ENCODE measurements at places on chromosomes 7 and 10.

- no peak for DNase-seq
These were observed 18.5 kb upstream of the MRC1 start for GRCh38 chr10:17790651-17791050.

- DNase-seq, result no peak
These were observed 71.3 kb downstream of the CDHR3 start for GRCh38 chr7:106034383-106034782.

GRCh38 chr7:106116161-106116704, 4.1 kb upstream of the SYPL1 start:
- no peak for DNase-seq

DNA sequence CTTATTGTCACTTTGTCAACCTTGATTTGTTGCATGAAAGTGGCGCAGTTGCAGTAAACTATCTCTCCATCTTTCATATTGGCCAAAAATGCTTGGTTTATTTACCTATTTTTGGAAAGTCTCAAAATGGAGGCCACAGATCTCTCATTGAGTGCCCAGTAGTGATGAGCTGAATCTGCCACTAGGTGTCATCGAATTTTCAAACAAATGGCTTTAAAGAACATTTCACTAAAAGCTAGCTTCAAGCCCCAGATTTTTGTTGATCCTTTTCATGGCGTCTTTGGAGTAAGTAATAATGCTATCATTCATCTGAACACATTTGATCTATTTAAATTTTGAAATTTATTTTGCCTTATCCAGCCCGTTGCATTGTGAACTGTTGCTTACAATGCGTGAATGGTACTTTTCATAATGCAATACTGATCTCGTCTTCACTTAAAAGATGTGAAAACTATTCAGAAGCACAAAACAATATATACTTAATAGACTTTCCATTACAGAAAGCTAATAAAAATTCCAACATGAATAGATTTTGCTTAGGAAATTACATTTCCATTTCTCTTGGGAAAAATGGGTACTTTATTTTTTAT, 236.2 kb downstream of the DNAJB9 start:
- peak; percentile 20 for DNase-seq

GRCh38 chr10:117503244-117504205, 39.0 kb upstream of the EMX2 start:
- no peak for DNase-seq

- peak; percentile 70 for DNase-seq
These were observed 40.2 kb upstream of the PROSER2 start for GRCh38 chr10:11782793-11783557.

GRCh38 chr7:98136423-98136822, 29.8 kb downstream of the LMTK2 start:
- DNase-seq, result no peak

- DNase-seq, result peak; percentile 85
These were observed 243.6 kb downstream of the BICC1 start for GRCh38 chr10:58756130-58756719.

- DNase-seq, result peak; percentile 45
These were observed 636.7 kb upstream of the SEMA3D start for GRCh38 chr7:85823396-85824080.

GRCh38 chr7:136845899-136846465, 22.5 kb upstream of the CHRM2 start:
- peak; percentile 68 for DNase-seq

DNA sequence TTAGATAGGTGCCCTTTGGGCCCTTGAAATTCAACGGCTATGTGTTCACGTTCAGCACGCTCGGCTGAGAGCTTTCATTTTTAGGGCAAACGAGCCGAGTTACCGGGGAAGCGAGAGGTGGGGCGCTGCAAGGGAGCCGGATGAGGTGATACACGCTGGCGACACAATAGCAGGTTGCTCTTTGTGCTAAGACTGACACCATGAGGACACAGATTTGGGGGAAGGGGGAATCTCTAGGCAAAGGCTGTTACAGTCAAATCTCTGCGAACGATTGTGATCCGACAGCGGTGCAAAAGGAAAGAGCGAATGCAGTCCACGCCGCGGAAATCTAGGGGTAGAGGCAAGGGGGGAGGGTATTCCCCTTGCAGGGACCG, 667 bp downstream of the KLLN start:
- DNase-seq, result no peak

DNA sequence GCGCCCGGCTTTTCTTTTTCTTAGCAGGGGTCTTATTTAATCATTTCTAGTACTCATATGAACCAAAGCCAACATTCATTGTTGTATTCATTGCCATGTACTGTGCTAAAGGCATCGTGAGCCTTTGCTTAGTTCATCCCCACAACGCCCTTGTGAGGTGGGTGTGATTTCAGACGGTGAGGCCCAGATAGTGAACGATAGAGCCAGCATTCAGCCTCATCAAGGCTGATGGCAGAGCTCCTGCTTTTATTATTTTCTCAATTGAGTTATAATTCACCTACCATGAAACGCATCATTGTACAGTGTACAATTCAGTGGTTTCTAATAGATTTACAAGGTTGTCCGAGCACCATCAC, 50.1 kb downstream of the HK1 start:
- DNase-seq, result no peak

GRCh38 chr7:72710983-72711382, 117.0 kb downstream of the TYW1B start:
- DNase-seq, result no peak

- DNase-seq, result no peak
These were observed 8.8 kb downstream of the BAG3 start for GRCh38 chr10:119659951-119660350.

- peak; percentile 67 for DNase-seq
These were observed 45.8 kb upstream of the SRRM3 start for GRCh38 chr7:76155938-76156337.

DNA sequence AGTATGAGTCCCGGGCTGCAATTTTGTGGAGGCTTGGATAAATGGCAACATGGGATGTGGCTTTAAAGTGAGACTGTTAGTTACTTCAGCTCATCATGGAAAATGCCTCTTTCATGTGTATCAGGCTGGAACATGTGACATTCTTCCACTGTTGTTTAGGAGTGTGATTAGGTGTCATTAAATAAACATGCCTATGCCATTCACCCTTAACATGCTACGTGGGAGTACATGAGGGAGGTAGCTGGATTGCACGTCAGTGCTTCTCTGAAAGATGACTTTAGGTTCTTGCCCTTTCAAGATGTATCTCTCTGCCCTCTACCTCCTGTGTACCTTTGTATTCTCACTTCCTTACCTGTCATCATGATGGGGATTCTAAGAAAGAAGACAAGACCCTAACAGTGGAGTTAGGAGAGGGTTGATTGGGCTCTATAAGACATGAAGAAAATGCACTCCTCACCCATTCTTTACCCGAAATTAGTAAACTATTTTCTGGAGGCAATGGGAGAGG, 8.9 kb downstream of the AKR1E2 start:
- no peak for DNase-seq

GRCh38 chr7:5549096-5549763, 125.6 kb upstream of the TNRC18 start:
- peak; percentile 49 for DNase-seq

DNA sequence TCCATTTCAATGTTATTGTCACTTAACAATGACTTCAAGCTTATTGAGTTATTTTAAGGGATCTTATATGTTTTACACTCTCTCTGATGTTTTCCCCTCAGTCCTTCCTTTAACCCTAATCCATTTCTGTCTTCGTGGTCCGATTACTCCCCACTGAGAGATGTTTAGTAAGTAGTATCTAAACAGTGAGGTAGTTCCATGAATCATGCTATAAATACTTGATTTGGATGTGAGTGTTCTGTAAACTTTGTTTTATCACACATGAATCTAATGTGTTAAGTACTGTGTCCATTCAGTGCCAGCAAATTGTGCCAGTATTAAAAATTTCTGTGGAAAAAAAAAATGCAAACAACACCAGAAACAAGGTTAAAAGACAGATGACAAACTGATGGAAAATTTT, 18.6 kb downstream of the RPP30 start:
- peak; percentile 36 for DNase-seq

- peak; percentile 8 for DNase-seq
These were observed 49.6 kb downstream of the ABCB5 start for GRCh38 chr7:20665096-20665495.

- peak; percentile 25 for DNase-seq
These were observed 118.6 kb upstream of the PARD3 start for GRCh38 chr10:34933676-34934075.

GRCh38 chr10:47332371-47332770, 10.1 kb downstream of the GDF2 start:
- no peak for DNase-seq

DNA sequence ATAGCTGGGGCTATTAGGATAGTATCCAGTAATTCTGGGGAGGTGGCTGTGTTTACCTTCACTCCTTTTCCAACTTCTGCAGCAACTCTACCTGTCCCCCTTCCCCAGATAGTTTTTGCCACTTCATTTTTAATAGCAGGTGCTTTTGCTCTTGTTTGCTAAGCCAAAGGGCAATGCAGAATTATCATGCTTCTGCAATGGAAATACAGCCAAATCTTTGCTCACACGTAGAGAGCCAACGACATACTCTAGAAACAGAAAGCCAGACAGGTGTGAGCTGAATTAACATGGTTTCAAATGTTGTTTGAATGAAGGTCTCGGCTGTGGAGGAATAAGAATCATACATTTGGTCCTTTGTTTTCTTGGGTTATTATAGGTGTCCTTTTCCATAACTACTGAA, 14.4 kb downstream of the PLEKHS1 start:
- DNase-seq, result no peak

- no peak for DNase-seq
These were observed 123.2 kb downstream of the ST7 start for GRCh38 chr7:117076426-117076943.

DNA sequence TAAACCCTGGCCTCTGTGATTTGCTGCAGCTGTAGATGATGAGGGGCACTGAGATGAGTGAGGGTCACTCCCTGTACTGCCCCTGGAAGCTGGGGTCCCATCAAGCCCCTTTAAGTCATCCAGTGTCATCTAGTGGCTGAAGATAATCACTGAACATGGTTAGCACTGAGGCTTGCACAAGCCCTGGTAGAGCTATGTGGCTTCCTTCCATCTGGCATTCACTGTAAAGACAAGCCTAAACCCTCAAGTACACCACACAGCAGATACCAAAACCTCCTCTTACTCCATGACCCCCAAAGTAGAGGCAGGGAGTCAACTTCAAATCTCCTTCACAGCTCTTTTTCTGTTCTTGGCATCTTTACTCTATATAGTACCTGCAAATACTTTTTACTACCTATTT, 72.7 kb upstream of the MRLN start:
- DNase-seq, result no peak

DNA sequence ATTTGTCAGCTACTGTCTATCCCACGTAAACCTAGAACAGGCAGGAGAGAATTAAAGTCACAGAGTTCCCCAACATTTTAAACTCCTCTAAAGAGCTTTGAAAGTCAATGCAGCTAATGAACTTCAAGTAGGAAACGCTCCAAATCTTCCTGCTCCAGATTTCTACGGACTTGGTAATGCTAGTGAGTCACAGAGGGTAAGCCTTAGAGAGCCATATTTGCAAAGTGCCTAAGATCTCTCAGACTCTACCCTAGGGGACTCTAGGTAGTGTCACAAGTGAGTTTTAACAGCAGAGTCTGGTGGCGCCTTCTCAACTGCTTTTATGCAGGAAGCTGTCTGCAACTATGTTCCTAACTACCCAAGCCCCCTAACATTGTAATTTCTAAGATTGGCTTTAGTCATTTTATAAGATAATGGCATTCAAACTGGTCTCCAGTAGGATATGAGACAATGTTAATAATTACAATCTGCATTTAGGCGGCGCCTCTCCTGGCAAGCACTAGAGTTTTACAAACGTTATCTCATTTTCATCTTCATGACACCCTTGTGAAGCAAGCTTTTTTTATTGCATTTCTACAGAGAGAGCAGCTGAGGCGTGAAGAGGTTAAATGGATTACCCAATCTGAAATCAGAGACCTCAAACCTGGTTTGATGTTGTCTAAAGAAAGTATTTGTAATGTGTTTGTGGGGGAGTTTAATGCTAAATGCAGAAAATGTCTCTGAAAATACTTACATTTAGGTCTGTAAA, 22.0 kb upstream of the FZD1 start:
- peak; percentile 72 for DNase-seq

GRCh38 chr7:67593794-67594193, 597.2 kb downstream of the TYW1 start:
- no peak for DNase-seq

DNA sequence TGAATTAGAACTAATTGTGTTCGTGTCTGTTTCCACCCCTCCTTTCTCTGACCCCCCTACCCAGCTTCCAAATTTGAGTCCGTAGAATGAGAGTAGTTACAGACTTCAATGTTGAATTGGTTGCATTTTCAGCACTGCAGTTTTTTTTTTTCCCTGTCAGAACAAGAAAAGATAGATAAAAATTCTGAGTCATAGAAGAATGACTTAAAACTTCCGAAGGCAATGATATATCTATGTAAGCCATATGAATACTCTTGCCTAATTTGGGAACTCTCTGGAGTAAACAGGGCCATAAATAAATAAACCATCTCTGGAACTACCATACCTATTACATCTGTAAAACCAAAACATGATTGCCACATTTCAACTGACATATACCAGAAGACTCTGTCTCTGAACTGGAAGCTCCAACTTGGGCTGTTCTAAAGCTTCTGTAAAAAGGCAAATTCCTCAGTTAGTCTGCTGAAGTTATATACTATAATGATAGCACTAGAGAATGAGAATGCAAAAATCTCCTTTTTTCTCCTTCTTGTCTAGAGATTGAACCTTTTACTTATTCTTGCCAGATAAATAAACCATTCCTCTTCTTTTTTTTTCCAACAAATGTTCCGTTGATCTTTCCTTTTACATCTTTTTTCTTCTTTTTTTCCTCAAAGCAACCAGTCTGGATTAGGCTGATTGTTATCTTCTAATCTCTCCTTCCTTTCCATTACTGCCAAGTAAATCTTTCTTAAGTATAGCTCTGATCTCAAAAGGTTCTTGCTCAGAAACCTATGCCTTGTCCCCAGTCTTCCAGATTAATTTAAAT, 23.5 kb downstream of the VCL start:
- peak; percentile 92 for DNase-seq

GRCh38 chr7:143975617-143976016, 21.0 kb downstream of the OR2F1 start:
- DNase-seq, result peak; percentile 11

- no peak for DNase-seq
These were observed 113.9 kb downstream of the FZD1 start for GRCh38 chr7:91378131-91378530.

GRCh38 chr10:121332829-121333765, 265.1 kb downstream of the FGFR2 start:
- DNase-seq, result no peak

DNA sequence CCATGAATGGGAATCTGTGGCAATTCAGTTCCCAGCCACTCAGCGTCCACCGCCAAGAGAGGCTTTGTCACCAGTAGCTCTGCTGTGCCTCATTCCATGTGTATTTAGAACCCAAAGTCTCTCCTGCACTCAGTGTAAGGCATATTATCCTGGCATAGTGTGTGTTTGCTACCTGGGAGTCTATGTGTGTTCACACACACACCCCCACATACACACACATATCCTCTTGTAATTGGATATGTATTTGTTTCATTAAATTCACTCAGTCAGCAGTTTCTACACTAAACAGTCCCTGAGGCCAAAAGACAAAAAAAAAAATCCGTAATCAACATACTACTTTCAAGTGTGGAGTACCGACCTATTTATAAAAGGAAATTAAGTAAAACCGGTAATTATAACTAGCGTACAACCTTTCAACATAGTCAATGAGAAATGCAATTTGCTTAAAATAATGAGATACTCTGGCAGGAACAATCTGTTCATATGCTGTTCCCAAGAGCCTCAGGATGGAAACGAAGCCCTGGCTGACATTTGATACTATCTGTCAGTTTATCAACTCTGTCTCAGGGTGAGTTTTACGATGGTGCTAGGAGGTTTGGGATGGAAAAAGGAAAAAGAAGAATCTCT, 425.8 kb upstream of the CELF2 start:
- DNase-seq, result no peak

All from fibroblast of lung (primary cell).